ENCODE measurements at places on chromosomes 3 and 15. TPM values are rescaled to one million over a fixed set of nuclear protein-coding genes. Genes with fewer than 3 reads are reported as not detected.

- no peak for DNase-seq
Measured at GRCh38 chr3:158109295-158109803, 540 bp upstream of the RSRC1 start.

- no peak for DNase-seq
Measured at GRCh38 chr3:161694682-161695564, 198.3 kb downstream of the OTOL1 start.

DNA sequence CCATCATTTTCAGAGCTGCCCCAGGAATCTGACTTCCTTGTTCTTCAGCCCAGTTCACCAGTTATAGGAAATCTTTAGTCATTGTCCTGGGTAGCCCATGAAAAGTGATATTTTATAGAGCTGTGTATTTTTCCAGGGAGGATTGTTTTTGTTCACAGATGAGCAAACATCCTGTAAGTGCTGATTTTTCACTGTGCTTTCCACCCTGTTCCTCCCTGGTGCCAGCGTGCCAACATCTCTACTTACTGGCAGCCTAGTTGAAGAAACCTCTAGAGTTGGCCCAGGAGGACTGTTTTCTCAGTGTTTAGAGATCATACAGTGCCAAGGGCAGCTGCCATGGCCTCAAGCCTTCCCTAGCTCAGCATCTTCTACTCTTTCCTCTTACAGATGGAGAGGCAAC is 41.3 kb downstream of the ST6GAL1 start:
- DNase-seq: no peak

DNA sequence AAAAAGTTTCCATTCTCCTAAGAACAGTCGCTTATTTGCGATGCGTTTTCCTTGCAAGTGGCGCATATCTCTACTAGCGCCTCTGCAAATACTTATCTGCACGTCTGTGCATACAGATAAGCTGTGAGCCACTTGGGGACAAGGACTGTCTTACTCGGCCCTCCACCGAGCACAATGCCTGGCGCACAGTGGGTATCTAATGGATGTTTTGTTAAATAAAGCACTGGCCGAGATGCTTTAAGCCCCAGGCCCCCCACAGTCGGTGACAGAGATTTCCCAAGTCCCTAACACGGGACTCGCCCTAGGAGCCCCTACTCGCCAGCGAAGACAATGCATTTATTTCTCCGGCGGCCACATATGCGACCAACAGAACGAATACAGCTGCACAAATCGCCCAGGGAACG is 503 bp downstream of the HLTF start:
- no peak for DNase-seq

IQSEC1 gene
- 27.8 TPM for polyA plus RNA-seq

DNA sequence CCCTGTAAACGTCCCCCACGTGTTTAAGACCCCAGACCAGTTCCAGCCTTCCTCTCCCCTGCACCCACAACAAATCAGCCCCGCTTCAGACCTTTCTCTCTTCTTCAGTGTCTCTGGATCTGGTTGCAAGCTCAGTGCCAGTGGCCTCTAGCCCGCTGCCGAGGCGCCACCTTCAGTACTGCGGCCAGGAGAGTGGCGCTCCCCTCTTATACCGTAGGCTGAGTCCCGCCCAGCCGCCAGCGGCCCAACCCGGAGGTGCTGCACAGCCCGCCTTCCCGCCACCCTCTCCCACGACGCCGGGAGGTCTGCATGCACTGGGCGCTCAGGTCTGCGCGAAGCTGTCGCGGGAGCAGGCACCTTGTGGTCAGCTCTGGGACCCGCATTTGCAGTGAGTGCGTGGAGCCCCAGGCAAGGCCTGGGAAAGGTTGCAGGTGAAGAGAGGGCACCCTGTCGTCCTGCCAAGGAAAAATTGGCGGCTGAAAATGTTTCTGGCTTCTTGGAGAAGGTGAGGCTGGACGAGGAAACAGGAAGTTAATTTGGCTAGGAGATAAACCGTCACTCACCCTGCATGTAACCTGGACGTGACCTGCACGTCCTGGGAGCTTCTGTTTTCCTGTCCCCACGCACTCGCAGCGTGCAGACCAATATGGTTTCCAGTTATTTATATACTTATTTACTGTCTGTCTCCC is at the start of gene C2CD4B:
C2CD4B (minus strand) TSS at position 182 of the 689 bp plus-strand sequence. CDS start 301 bp downstream, outside the sequence.
- DNase-seq: no peak

DNA sequence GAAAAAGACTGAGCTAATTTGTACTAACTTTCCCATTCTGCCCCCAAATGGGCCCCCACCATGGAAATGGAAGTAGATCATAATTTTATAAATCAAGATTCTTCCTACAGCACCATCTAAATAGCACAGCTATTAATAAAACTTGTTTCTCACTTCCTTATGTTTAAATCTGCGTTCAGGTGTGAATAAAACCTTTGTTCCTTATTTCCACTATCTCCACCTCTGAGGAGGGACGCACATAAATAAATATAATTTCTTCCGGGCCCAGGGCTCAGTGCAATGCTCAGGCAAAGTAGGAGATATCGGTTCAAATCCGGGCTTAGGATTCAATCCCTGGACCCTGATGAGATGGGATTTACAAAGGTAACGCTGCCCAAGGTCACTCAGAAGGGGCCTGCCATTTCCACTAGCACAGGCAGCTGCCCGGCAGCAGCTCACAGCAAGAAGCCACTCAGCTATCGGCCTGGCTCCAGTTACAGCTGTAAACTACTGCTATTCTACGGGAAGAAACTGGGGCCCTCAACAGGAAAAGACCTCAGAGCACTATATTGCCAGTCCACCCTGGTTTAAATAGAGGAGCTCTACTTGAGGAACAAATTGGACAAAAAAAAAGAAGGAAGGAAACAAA is 52.5 kb downstream of the FOXP1 start:
- DNase-seq: no peak

- DNase-seq: no peak
Measured at GRCh38 chr3:14691239-14691638, 16.3 kb downstream of the C3orf20 start.

DNA sequence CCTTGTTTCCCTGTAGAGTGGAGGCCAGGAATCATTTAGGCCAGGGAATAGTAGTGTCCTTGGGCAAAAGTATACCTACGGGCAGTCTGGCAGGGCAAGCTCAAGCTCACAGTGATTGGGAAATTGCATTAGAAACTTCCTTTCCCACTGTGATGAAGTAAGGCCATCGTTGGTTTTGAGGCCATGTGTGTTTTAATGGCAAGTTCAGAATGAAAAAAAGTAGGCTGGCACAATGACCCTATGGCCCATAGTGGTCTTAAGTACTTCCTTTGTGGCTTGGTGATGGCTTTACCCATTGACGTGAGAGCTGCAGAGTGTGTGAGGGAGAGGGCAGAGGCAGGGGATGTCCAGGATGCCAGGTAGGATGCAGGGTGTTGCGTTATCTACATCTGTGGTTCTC is 28.8 kb downstream of the LIMD1 start:
- no peak for DNase-seq

GPR149 gene
- not detected for polyA plus RNA-seq

ADCY5 gene
- polyA plus RNA-seq: 53.1 TPM

GRCh38 chr3:185188816-185189215 is 36.0 kb upstream of the C3orf70 start:
- no peak for DNase-seq

GOLGA6L4 gene
- polyA plus RNA-seq: 2.0 TPM

MYLK gene
- polyA plus RNA-seq: 1,651 TPM

GP9 gene
- not detected for polyA plus RNA-seq

DNA sequence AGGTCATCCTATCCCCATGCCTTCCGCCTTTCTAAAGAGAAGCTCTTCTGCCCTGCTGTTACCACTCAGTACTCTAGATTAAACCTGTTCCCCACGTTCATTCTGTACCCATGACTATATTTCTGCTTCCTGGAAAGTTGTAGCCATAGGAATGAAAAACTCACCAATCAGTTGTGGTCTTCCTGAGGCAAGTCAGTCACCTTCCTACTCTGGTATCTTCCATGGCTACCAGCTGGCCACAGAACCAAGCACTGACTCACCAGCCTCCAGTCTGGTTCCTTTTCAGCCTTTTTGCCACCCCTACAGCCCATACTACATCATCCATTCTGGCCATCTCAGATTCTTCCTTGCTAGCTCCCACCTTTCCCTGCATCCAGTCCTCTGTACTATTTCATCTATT is 46.4 kb downstream of the TMEM44 start:
- DNase-seq: no peak

ZNF385D gene
- 2.4 TPM for polyA plus RNA-seq

GOLGA8G gene
- polyA plus RNA-seq: not detected

KPNA4 gene
- 18.2 TPM for polyA plus RNA-seq

PPP1R14D gene
- not detected for polyA plus RNA-seq

- no peak for DNase-seq
Measured at GRCh38 chr3:62732183-62732904, 142.9 kb downstream of the CADPS start.

DNA sequence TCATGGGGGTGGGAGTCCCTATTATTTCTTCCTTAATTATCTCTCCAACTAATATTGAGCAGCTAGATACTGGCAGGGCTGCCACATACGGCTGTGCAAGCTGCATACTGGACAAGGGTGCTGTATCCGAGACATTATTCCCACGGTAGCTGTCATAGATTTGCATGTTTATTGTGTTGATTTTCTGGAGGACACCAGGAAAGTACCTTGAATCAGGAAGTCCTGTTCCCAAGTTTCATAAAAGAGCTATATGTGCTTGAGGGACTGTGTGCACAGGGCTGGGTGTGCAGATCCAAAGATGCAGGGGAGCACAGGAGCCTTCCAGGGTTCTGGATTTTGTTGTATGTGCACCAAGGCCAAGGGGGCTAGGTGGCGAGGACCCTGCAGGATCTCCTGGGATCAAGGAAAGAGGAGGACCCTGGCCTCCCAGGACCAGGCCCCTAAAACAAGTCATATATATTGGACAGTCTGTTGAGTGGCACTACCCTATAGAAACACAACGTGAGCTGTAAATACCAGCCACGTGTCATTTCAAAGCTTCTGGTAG is 119.2 kb upstream of the ALDH1A3 start:
- DNase-seq: no peak

DNA sequence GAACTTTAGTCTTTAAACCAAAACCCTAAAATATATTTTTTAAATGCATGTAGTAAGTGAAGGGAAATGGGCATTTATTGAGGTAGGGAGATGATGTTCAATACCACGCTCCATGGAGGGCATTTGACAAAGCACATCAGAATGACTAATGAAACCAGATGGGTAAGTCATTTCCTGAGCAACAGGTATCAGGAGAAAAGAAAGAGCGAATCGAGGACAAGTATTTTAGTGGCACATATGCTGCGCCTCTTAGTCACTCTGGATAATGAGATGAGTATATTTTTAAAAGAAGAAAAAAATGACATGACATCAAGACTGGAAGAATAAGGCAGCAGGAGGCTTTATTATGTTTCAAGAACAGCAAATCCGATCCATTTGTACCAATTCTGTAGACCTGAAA is 129.0 kb upstream of the ARHGEF3 start:
- no peak for DNase-seq

STT3B gene
- polyA plus RNA-seq: 57.2 TPM

CYP1A2 gene
- polyA plus RNA-seq: not detected

- no peak for DNase-seq
Measured at GRCh38 chr3:156413293-156413892, 141.5 kb downstream of the SSR3 start.

DNA sequence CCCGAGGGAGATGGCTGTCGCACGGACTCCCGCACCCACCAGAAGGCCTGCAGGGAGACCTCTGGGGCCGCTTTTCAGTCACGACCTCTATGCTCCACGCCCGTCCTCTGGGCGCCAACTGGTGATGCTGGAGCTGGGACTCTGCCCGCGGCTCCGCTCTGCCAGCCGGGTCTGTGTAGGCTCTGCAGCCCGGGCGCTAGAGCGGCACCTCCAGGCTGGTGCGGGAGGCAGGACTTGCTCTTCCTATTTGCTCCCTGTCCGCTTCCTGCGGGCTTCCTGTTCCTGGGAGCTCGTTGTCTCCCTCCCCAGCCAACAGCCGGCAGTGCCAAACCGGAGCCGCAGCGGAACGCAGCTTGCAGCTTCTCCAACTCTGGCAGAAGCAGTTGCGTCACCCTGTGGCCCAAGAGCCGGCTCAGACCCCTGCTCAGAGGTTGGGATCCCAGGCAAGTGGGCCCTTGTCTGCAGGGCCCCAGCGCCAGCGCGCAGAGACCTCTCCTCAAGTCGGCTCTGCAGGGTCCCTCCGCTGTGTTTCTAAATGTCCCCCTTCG is 285.9 kb downstream of the XXYLT1 start:
- peak; percentile 26 for DNase-seq

B3GNT5 gene
- 4.3 TPM for polyA plus RNA-seq

DNA sequence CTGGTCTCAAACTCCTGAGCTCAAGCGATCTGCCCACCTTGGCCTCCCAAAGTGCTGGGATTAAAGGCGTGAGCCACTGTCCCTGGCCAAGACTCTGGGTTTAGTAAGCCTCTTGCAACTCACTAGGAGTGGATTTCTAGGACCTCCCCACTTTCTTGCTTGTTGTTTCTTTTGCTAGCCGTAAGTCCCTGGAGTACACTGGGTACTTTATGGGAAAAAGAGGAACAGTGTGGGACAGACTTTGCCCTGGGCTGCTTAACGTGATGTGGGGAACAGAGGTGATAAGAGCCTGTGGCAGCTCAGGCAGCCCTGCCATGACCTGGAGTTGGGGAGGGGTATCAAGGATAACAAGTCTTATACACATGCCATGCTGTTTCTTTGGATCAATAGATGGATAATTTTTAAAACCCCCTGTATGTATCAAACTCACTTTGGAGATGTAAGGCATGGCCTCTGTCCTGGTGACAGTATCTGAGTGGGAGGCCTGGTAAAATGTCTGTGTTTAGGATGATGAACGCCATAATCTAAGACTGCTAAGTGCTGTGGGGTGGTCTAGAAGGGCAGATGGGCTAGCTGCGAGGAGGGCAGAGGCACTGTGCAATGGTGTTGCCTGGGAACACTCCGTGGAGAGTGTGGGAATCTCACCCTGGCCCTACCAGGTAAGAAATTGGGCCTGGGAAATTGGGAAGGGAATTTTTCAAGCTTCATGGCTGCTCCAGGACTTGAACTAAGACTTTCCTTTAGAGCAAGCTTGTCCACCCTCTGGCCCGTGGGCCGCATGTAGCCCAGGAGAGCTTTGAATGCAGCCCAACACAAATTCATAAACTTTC is 54.8 kb downstream of the SMAD3 start:
- no peak for DNase-seq

DNA sequence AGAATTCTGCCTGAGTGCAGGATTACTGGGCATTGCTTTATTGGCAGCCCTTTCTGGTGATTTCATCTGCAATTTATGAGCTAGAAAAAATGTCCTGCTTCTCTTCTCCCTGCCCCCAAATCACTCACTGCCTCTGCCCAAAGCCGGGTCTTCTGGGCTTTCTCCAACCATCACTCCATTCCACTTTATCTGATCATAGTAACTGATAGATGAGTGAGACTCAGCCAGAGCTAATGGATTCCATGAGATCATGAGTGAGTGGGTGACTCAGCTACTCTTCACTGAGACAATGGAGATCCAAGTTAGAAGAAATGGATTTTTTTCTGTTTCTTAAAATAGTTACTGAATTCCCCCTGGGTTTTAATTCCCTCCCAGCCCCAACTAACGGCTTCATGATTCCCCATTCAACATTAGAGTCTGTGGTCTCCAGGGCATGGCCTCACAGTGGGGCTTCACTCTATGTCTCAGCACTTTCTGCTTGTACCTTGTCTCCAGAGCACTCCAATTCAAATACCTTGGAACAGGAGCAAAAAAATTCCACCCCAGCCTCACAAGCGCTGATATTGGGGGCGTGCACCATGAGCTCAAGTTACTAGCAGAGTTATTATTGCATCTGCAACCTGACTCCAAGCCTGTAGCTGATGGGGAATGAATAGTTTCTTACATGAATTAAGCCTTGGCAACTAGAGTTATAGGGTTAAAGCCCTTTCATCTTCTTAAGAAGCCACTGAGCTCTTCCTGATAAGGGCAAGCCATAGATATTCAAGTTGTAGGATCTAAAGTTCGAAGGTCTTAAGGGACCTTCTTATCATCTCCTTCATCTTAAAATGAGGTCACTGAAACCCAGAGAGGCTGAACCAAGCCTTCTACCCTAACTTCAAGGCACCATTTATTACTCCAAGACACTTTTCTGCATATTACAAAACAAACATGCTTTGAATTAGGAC is 85.9 kb downstream of the AGBL1 start:
- DNase-seq: no peak
